Caco-2 (cell line): ENCODE measurements at places on chromosomes 3 and 15.
A peak's percentile ranks its signal among the peaks of the same experiment; 100 is the strongest.

DNA sequence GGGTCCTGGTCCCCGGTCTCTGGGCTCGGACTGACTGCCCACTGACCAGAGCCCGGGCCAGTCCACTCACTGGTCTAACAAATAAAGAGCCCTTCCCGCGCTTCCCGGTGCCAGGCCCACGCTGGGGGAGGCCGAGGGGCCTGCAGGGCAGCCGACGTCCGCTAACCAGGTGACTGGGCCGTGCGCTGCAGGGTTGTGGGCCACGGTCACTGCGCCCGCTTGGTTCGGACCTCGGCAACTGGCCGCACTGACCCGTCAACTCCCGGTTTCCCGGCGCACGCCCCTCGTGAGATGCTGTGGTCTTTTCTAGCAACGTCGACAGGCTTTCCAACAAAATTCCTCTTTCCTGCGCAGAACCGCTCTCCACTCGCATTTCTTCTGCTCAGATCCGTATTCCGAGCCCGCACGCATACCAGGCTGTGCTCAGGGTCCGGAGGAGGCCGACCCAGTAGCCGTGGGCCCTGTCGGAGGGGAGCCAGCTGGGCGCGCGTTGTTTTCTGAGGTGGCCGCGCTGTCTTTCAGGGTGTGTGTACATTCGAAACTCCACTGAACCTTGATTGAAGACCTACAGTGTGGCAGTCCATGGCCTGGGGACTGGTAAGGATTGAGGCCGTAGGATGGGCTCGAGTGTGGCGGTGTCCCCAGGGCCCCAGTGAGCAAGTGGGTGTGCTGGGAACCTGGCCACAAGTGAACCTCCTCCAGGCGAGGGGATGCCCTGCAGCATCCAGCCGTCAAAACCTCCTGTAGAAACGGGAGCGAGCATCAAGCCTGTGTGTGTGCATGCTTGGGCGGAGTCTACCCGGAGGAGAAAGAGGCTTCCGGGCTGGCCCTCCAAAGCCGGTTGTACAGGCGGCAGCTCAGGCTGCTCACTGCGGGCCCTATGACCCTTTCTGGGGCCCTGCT is 875 bp upstream of the NT5DC2 start:
- peak; percentile 58 for DNase-seq

- DNase-seq = no peak
Observed at GRCh38 chr3:171503817-171504216, 43.6 kb upstream of the TNIK start.

GRCh38 chr3:153925841-153926514 is 195.2 kb upstream of the ARHGEF26 start:
- no peak for DNase-seq

- DNase-seq = no peak
Observed at GRCh38 chr3:134918441-134918840, 123.4 kb downstream of the EPHB1 start.

DNA sequence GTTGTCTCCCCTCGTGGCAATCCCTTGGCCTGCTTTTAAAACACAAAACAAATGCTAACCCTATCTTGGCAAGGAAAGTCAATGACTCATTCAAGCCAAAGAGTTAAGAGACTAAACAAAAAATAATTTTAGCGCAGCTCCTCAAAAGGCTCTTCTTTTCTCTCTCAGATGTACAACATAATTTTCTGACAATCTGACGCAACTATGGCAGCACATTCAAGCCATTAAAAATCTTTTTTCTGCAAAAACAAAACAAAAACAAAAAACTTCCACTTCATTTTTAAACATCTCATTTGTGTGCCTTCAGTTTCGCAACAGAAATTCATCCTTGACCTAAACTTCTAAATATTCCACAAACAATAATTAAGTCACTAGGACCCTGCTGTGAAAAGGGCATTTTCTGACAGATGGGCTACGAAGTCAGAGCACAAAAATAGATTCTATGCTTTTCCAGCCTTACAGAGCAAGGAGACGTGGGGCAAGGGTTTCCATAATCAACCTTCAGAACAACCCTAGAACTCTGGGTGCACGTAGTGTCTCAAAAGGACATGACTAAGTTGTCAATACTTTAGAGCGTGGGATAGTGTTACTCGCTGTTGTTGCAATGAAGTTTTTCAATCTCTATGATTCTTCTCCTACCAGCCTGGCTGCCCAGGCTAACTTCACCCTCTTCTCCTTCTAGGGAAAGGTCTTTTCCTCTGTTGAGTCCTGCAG is 84.3 kb downstream of the MB21D2 start:
- no peak for DNase-seq

DNA sequence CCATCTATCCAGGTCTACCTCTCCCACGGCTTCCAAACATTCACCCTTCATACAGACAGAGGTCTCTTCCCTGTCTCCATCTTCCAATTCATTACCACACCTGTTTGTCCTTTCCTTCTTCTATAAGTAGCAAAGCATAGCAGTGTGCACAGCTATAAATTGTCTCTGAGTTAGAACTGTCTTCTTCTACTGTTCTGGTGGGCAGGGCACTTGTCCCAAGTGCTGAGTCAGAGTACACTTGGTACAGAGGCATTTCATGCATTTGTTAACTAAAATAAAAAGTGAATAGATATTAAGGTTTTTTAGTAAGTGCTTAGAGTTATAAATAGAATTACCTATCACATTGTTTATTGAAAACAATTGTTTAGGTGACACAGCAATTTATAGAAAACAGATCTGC is 150.1 kb upstream of the CCDC54 start:
- no peak for DNase-seq

DNA sequence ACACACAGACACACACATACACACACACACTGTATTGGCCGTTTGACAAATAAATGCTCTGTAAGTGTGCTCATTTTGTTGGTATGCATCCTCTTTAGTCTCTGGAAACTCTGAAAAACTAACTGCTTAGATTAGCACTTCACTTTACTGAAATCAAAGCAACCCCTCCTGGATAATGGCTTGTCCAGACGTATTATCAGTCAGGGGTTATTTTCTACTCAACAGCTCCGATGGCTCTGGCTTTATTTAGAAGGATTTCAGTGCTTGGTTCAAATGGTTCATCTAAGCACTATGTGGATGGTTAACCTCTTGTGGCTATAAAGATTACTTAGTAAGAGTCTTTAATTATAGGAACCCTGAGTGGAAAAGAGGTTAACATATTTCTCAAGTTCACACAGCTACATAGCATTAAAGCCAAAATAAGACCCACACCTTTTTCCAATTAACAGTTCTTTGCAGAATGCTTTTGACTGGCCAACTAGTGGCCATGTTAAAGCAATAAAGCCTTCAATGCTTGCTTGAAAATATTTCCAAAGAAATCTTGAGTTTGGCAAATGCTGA is 516.1 kb upstream of the NAALADL2 start:
- no peak for DNase-seq

DNA sequence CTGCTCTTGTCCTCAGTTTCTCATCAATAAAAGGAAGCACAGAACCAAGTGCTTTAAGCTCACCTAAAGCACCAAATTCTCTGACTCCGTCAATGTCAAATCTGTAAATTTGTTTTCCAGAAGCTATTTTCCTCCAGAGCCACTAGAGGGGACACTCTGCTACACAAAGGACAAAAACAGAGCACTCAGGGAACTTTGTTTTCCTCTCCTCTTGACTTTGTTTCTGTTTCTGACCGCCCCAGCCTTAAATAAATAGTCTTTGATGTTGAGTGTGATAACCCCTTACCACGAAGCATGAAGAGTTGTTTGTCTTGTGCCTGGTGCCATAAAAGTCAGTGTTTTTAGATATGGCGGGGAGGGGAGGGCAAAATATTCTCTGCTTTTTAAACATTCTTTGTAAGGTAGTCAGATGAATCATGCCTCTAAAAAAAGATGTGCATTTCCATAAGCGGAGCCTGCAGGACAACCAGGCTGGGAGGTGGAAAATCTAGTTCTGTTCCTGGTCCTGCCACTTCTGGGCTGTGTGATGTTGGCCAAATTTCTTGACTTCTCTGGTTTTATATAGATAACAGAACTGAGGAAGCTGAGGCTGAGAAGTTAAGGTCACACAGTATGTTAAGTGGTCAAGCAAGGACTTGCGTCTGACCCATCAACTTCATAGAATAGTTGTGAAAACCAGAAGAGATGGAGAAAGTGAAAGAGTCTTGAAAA is 7.3 kb upstream of the ZBTB38 start:
- DNase-seq = peak; percentile 87

GRCh38 chr3:106420628-106421027 is 551.8 kb upstream of the CBLB start:
- no peak for DNase-seq

DNA sequence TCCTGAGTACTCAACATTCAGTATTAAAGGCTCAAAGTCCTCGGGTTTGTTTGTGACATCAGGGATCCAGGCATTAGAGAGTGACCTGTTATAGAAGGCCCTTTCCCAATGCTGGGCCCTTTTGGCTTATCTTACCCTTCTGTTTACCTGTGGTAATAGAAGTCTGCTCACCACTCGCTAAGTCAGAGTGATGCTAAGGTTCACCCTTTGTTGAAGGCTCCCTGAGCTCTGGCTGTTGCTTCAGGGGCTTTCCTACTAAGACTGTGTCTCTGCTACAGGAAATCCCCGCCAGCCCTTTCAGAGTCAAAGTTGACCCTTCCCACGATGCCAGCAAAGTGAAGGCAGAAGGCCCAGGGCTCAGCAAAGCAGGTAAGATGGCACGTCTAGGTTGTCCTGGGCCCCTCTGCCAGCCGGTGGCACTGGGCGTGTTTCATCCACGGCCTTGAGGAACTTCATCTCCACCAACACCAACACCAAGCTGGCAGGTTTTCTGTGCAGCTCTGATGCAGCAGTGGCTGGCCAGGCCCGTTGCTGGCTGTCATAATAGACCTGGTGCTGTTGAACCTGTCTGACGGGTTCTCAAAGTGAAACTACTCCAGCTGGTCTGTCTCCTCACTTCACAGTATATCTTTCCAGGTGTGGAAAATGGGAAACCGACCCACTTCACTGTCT is 99.1 kb downstream of the DNASE1L3 start:
- DNase-seq = peak; percentile 84

DNA sequence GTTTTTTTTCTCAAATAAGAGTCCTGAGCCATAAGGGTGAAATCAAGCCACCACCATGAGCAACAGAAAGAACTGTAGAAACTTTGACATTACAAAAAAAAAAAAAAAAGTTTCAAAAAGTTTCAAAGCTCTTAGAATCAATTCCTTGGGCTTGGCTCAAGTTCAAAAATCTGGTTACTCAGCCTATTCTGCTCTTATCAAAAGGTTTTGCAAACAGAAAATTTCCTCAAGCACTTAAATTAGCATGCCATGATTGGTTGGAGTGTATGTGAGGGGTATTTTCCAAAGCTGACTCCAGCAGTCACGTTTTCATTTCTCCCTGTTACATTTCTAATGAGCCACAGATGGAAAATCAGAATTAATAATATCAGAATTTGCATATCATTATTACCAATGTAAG is 12.1 kb upstream of the PEX5L start:
- no peak for DNase-seq

DNA sequence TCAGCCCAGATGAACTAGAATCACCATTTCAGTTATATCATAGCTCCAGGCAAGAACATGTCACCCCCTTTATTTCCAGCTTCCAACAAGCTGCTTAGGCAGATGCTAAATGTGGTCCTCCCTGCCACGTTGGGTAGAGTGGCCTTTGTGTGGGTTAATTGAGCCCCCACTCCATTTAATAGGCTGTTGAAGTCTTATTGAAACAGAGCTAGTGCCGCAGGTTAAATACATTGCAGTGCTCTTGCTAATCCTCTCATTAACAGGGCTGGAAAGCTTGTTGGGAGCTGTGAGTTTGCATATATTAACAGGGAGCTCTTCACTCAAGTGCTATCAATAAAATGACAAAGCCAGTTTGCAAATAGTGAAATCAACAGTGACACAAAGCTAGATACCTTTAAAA is 248.4 kb upstream of the CMC1 start:
- DNase-seq = no peak

GRCh38 chr3:35746492-35746891 is 107.2 kb downstream of the ARPP21 start:
- DNase-seq = no peak

GRCh38 chr15:93196135-93196670 is 107.2 kb upstream of the RGMA start:
- peak; percentile 52 for DNase-seq

GRCh38 chr3:42492508-42493080 is 9.8 kb upstream of the VIPR1 start:
- DNase-seq = no peak

- DNase-seq = no peak
Observed at GRCh38 chr3:116647996-116648395, 61.6 kb upstream of the TUSC7 start.
